ENCODE measurements at places on chromosomes 3 and 15.

- DNase-seq, result no peak
Observed at GRCh38 chr3:181929501-181929900, 217.8 kb downstream of the SOX2 start.

DNA sequence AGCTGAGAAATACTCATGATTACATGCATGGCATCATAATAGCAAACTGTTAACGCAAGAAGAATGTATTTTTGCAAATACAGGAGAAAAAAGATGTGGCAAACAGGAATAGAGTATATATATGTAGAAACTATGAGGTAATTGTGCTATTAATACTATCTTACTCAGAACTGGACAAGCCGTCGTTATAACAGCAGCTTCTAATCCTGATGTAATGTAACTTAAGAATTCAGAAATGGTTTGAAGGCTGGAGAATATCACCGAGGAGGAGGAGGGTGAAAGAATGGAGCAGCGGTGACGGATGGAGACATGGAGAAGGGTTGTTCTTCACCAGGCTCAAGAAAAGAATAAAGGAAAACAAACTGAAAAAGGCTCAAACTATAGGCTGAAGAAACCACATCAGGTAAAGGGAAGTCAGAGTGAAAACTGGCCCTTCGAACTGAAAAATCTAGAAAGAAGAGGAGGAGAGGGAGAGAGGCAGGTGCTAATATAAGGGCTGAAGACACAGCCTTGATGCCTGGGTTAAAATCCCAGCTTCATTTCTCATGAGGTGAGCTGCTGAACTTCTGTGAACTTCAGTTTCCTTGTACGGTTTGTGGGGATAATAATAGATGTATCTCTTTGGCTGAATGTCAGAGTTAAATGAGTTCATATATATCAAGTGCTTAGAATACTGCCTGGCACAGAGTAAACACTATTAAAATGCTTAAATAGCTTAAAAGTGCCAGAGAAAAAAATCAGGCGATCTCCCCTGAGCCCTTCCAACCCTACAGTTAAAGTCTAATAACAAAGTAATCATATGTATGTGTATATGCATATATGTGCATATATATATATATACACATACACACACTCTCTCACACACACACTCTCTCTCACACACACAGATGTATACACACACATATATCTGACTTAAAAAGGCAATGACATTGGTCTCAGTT is 43.9 kb downstream of the GOLIM4 start:
- DNase-seq, result no peak

- no peak for DNase-seq
Observed at GRCh38 chr3:33173103-33173502, 45.5 kb downstream of the SUSD5 start.

- DNase-seq, result no peak
Observed at GRCh38 chr15:29675791-29676301, 146.4 kb downstream of the TJP1 start.

DNA sequence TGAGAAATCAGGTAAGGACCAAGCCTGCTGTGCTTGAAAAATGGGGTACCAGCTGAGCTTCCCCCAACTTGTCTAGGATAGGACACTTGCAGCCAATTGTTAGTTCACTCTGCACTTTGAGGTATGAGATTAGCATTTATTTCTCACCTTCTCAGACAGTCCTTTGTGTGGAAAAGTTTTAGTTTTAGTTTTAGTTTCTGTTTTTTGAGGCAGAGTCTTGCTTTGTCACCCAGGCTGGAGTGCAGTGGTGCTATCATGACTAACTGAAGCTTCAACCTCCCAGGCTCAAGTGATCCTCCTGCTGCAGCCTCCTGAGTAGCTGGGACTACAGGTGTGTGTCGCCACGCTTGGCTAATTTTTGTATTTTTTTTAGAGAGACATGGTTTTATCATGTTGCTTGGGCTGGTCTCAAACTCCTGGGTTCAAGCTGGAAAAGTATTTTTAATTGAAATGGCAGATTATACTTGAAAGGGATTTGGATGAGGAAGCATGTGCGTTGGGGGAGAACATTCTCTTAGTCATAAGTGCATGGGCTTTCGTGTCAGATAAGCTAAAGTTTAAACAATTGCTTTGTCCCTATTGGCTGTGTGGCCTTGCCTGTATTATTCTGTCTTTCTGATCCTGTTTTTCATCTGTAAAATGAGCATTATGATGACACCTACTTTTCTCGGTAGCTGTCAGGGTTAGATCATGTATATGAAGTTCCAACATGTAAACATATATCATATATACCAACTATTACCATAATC is 25.2 kb upstream of the CCK start:
- no peak for DNase-seq

GRCh38 chr15:36682101-36682500 is 102.7 kb downstream of the CDIN1 start:
- no peak for DNase-seq

- peak; percentile 15 for DNase-seq
Observed at GRCh38 chr3:62332835-62333244, 40.5 kb downstream of the FEZF2 start.

DNA sequence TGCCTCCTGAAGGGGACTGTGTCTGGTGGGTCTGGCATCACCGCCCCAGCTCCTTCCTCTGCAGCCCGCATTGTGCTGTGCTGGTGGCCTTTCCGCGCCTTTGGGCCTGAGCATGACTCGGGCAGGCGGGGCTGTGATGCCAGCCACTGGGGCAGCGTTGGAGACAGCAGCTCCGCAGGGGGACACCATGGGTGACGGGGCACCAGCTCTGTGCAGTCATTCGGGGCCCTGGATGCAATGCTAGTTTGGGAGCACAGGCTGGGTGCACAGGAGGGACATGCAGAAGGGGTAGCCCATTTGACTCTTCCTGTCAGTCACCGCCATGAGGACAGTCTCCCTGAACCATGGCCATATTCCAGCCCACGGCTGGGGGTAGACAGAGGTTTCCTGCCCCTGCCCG is 83.8 kb upstream of the SNRPA1 start:
- DNase-seq, result no peak

GRCh38 chr3:134630506-134630905 is 20.3 kb downstream of the KY start:
- DNase-seq, result no peak
